PC-9 (cell line): ENCODE measurements at places on chromosomes 6 and 20. TPM values are rescaled to one million over a fixed set of nuclear protein-coding genes. Genes with fewer than 3 reads are reported as not detected.
A peak's percentile ranks its signal among the peaks of the same experiment; 100 is the strongest.

C20orf144 gene
- 0.18 and 0.20 TPM in 2 replicates for total RNA-seq

KCNG1 gene
- total RNA-seq: 0.55 TPM in 1 of 2 replicates, not detected in the other

FHL5 gene
- not detected in 2 replicates for total RNA-seq

NUP153 gene
- total RNA-seq: 50.7 and 74.1 TPM in 2 replicates

CLIC5 gene
- 2.0 and 2.1 TPM in 2 replicates for total RNA-seq

POU3F2 gene
- not detected in 2 replicates for total RNA-seq

OOEP gene
- 10.9 and 12.2 TPM in 2 replicates for total RNA-seq

SLC16A10 gene
- 1.7 and 2.5 TPM in 2 replicates for total RNA-seq

GRCh38 chr6:33497157-33497556, 42.8 kb downstream of the ZBTB9 start:
- DNase-seq: no peak
- no peaks in the 10 kb centered on the region for H3K36me3 ChIP-seq
- H3K4me1 ChIP-seq: no peaks in the 10 kb centered on the region
- H3K27ac ChIP-seq: no peak overlapping the region
- no peak overlapping the region for H3K4me3 ChIP-seq

DNA sequence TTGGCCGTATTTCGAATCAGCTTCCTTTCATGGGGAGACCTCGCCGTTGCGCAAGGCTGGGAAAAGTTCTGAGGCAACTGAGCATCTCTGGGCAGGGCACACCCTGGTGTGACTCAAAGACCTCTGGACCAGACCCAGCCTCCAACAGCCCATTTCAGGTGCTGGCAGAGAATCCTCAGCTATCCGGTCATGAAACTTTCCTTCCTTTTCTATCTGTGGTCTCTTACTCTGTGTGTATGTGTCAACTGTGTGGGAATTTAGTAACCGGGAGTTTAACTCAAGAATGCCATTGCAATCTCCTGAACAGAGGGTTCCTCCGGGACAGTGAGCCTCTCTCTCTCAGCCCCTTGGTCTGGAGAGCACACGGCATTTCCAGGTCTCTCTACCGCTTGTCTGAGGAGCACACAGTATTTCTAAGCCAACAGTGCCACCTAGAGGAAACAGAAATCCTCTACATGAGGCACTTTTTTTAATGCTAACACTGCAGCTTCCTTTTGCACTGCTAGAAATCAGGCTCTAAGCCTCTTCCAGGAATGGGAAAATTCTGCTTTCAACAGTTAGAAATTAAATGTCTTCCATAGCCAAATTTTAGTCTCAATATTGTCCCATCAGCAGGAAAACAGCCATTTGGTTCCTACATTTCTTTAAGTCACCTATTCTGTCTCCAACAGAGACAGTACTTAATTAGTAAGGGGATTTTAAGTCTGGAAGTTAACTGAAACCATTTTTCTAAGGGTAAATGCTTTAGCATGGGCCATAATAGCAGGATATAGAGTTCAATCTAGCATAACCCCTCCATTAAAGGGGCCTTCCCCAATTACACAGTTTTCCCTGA, 32.7 kb downstream of the PLN start:
- no peak for DNase-seq
- H3K36me3 ChIP-seq: peaks cover 5% of the 10 kb centered on the region; the same call in 1 of the 2 replicates
- no peaks in the 10 kb centered on the region for H3K4me1 ChIP-seq
- H3K27me3 ChIP-seq: no peaks in the 10 kb centered on the region
- H3K27ac ChIP-seq: no peak overlapping the region
- H3K4me3 ChIP-seq: no peak overlapping the region

- H3K27me3 ChIP-seq: no peaks in the 10 kb centered on the region
- peaks cover 43% of the 10 kb centered on the region for H3K4me1 ChIP-seq
- H3K36me3 ChIP-seq: no peaks in the 10 kb centered on the region
- peak; percentile 78 for DNase-seq
These were observed 68.9 kb upstream of the FAM184A start for GRCh38 chr6:119147101-119148053.

GRCh38 chr6:154602708-154603107, 92.2 kb upstream of the CNKSR3 start:
- no peaks in the 10 kb centered on the region for H3K36me3 ChIP-seq
- H3K4me1 ChIP-seq: no peaks in the 10 kb centered on the region
- H3K4me3 ChIP-seq: no peak overlapping the region

DNA sequence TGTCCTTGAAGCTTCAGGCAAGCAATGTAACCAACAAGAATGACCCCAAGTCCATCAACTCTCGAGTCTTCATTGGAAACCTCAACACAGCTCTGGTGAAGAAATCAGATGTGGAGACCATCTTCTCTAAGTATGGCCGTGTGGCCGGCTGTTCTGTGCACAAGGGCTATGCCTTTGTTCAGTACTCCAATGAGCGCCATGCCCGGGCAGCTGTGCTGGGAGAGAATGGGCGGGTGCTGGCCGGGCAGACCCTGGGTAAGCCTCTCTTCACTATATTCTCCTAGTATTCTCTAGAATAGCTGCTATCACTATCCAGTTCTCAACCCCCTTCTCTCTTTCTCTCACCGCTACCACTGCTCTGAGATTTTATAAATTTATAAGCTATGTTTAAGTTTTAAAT, 40.0 kb downstream of the EIF2S2 start:
- no peak overlapping the region for H3K27ac ChIP-seq
- peaks cover 13% of the 10 kb centered on the region; the same call in 1 of the 2 replicates for H3K4me1 ChIP-seq
- H3K36me3 ChIP-seq: no peaks in the 10 kb centered on the region
- no peak overlapping the region for H3K4me3 ChIP-seq

- H3K27ac ChIP-seq: no peak overlapping the region
- no peaks in the 10 kb centered on the region for H3K27me3 ChIP-seq
- no peaks in the 10 kb centered on the region for H3K36me3 ChIP-seq
- H3K4me3 ChIP-seq: no peak overlapping the region
These were observed 277.7 kb downstream of the ADGB start for GRCh38 chr6:146876271-146877151.

- DNase-seq: peak; percentile 73
- peaks cover 39% of the 10 kb centered on the region for H3K4me1 ChIP-seq
- no peaks in the 10 kb centered on the region for H3K27me3 ChIP-seq
- H3K36me3 ChIP-seq: no peaks in the 10 kb centered on the region
- H3K27ac ChIP-seq: peak overlapping the region; percentile 94
These were observed 49.6 kb upstream of the ZNF217 start for GRCh38 chr20:53643031-53643832.

DNA sequence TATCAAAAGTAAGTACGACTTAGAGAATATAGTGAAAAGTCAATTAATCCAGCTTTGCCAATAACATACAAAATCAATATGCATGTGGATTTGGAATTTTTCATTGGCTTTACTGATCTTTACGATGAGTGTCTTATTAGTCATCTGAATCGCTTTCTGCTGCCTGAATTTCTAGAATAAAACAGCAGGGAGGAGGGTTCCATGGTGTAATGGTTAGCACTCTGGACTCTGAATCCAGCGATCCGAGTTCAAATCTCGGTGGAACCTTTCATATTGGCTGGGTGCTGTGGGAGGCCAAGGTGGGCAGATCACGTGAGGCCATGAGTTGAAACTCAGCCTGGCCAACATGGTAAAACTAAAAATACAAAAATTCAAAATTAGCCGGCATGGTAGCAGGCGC, 448.8 kb downstream of the RNF144B start:
- no peak overlapping the region for H3K4me3 ChIP-seq
- no peaks in the 10 kb centered on the region for H3K36me3 ChIP-seq
- H3K27ac ChIP-seq: no peak overlapping the region
- H3K27me3 ChIP-seq: no peaks in the 10 kb centered on the region
- H3K4me1 ChIP-seq: no peaks in the 10 kb centered on the region
- DNase-seq: no peak

DNA sequence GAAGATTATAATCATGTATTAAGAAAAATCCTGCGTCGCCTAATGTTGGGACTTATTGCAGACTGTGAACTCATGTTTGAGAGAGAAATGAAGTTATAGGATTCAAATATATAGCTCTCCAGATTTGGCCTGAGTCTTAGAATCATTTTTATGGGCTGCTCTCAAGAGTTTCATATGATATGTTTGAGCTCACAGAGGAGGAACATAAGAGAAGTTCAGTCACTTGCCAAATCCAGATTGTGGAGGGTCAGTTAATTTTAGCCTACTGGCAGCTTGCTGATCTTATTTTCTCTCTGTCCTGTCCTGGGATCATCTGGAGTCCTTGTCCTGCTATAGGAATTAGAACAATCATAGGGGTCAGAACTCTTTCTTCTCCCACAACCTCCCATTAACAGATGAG, 186.1 kb upstream of the SUPT3H start:
- H3K36me3 ChIP-seq: no peaks in the 10 kb centered on the region
- no peaks in the 10 kb centered on the region for H3K27me3 ChIP-seq
- DNase-seq: no peak
- H3K27ac ChIP-seq: no peak overlapping the region
- H3K4me3 ChIP-seq: no peak overlapping the region
